Hepatic stellate cell (primary cell): ENCODE measurements at places on chromosomes 3 and 15.

DNA sequence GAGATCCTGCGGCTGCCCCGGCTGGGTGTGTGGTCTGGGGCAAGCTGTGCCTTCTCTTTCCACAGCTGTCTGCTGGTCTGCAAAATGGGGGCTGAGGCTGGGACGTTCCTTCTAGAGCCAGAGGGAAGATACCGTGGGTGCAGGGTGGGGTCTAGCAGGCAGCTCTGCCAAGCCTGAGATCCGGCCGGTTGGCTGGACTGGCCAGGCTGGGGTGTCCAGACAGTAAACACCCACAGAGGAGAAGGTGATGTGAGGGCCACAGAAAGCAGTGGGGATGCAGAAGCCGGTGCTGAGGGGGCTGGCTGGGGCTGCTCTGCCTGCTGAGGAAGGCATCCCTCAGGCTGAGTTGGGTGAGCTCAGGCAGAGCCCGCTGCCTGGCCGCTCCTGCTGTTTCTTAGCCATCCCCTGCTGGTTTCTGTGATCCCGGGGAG is 46.1 kb downstream of the FBLN2 start:
- DNase-seq = no peak

DNA sequence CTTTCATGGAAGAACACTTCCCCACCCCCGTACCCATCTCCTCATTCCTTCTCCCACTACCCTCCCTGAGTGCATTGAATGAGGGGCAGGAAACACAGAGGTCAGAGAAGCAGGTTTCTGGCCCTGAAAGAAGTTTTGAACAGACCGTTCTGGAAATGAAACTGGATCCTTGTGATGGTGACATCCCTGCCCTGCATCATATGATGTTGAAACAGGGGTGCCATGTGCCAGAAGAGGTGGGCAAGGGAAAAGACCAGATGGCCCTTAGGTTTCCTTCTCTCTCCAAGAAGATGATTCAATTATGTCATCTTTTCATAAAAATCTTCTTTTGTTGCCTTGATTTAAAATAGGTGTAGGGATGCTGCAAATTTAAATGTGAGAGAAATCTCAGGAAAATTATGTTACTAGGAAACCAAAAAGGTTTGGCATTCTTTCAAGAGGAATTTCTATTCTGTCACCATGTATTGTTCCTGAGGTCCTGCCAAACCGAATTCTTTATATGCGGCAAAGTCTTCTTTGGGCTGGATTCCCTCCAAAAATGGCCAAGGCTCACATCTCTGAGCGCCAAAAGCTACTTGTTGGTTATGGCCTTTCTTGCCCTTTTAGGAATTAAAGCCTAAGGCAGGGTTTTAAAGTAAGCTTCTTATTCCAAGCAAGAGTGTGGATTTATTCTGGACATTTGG is 19.9 kb upstream of the TNFAIP8L3 start:
- no peak for DNase-seq

DNA sequence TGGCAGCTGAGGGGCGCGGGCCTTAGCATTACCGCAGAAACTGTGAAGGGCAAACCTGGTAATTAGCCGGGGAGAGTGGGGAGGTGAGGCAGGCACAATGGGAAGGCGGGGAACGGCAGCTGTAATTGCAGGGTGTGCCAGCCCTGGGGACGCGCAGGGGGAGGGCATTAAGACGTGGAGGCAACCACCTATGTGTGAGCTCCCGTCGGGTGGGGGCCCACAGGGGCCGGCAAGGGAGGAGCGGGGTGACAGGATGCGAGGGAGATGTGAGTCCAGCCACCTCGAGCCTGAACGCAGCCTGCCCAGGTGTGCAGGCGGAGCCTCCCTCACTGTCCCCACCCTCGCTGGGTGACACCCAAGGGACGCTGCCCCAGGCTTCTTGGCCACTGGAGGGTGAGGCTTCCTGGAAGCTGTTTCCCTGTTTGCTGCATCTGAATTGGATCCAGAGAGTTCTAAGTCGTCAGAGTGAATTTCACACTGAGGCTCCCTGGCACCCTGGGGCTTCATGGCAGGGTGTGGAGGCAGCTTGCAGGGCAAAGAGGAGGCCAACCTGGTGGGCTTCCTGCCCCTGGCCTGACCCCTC is 130.6 kb upstream of the MEF2A start:
- no peak for DNase-seq

GRCh38 chr3:105899516-105899915 is 30.7 kb upstream of the CBLB start:
- peak; percentile 29 for DNase-seq

DNA sequence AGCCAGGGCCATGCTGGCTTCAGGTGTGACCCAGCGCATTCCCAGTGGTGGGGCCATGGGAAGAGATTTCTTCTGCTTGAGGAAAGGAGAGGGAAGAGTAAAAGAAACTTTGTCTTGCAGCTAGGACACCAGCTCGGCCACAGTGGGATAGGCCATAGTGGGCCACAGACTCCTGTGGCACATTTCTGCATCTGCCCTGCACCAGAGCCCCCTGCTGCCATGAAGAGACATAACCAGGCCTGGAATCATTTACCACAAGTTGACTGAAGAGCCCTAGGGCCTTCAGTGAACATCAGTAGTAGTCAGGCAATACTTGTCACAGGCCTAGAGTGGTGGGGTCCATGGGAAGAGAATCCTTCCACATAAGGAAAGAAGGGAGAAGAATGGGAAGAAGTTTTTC is 411.4 kb upstream of the ARL6 start:
- DNase-seq = no peak

GRCh38 chr3:184399410-184399809 is 19.6 kb downstream of the CHRD start:
- peak; percentile 59 for DNase-seq

GRCh38 chr3:17820704-17821103 is 78.3 kb upstream of the TBC1D5 start:
- no peak for DNase-seq

DNA sequence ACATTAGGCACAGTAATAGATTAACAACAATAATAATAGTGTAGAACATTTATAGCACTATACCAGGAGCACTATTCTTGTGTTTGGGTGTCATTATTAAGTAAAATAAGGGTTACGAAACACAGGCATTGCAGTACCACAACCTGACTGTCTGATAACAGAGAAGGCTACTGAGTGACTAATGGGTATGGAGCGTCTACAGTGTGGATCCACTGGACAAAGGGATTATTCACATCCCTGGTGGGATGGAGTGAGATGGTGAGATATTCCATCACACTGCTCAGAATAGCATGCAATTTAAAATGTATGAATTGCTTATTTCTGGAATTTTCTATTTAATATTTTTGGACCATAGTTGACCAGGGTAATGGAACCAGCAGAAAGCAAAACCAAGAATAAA is 18.2 kb downstream of the MINDY4B start:
- no peak for DNase-seq
